ENCODE measurements at places on chromosomes 2 and 18.
A peak's percentile ranks its signal among the peaks of the same experiment; 100 is the strongest.

DNA sequence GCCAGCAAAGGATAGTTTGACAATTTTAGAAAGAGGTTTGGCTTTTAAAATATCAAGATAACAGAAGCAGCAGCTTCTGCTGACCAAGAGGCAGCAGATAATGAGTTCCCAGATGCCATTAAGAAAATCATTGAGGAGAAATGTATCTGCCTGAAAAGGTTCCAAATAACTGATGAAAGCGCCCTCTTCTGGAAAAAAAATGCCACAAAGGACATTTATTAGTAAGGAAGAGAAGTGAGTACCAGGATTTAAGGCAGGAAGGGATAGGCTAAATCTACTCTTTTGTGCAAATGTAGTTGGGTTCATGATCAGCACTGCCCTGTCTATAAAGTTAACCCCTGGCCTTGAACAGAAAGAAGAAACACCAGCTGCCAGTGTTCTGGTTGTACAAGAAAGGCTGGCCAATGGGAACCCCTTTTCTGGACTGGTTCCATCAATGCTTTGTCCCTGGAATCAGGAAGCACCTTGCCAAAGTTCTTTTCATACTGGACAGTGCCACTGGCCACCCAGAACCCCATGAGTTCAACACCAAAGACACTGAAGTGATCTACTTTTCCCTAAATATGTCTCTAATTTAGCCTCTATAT, 40.6 kb downstream of the DHX57 start:
- DNase-seq: peak; percentile 54

GRCh38 chr18:32259553-32259952, 69.7 kb downstream of the MEP1B start:
- DNase-seq: no peak

DNA sequence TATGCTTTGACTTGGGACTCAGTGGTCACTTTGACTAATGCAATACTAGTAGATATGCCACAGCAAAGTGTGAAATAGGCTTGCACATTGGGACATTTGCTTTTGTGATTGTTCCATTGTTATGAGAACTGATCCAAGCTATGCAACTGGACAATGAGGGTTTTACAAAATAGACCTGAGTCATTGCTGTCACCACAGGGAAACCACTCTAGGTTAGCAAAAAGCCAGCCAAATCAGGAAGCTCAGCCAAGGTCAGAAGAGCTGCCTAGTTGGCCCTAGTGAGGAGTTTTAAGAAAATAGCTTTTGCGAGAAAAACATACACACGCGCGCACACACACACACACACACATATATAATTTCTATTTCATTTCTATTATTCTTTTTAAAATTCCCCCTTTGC, 452.4 kb upstream of the CDH7 start:
- no peak for DNase-seq

DNA sequence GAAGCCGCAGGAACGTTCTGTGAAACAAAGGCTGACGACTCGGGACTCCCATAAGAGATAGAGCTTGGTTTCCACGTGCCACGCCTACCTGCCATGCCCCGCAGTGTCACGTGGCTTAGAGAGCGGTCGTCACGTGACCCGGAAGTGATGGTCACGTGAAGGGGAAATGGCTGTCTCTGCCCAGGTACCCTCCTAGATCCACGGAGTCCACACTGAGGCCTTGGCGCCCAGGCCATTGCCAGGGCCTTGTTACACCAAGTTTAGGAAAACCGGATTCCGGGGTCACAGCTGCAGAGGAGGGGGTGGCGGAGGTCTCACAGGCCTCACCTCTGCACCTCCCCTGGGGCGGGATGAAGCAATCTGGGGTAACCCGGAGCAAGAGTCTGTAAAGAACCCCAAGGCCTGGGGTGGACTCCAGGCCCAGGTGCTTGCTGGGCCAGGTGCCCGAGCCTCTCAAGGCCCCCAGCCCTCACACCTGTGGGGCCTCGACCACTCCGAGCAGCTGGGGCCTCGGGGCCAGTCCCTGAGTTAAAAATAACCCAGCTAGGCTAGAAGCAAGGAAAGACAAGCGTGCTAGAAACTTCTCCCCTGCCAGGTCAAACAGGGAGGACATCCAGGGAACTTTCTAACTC, 113.5 kb upstream of the ZNF236 start:
- DNase-seq: no peak

- DNase-seq: peak; percentile 35
Measured at GRCh38 chr2:101038455-101039255, 36.6 kb downstream of the RPL31 start.

GRCh38 chr18:58662118-58662517, 9.1 kb upstream of the MALT1 start:
- DNase-seq: no peak

DNA sequence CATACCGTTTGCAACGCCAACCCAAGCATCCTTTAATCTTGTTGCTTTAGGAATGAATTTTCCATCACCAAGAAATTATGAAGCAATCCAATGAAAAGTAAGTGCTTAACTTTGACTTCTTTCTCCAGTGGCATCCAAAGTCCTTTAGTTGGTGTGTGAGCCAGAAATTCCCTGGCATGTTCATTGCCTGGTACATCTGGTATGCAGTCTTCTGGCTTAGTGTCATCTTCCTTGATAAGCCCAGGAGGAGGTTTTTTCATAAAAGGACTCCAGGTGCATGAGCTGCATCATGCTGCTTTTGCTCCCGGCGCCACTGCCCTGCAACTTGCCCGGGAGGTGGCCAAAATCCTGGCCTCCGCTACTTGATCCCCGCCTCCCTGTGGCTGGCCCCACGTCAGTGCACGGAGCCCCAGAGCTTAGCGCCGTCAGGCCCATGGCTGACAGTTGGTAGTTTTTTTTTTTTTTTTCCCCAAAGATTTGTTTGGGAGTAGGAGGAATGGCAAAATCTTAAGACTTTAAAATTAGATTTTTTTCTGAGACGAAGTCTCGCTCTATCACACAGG, 58.7 kb downstream of the PUM2 start:
- DNase-seq: no peak

DNA sequence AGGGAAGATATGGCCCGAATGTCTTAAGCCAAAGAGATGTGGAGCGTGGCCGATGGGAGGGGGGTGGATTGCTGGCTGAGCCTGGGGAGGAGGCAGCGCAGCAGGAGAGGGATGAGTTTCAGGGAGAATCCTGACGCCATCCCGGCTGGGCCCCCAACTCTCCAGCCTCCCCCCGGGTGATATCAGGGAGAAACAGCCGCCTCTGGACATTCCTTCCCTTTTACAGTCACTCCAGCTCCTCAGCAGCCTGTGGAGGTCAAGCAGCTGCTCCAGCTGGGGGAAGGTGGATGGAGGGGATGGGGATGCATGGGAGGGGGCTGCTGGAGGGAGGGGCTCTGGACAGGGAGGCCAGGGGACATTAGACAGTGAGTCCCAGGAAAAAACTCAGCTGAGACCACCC, 9.5 kb upstream of the DES start:
- DNase-seq: peak; percentile 6

GRCh38 chr2:40127146-40127545, 324.7 kb downstream of the SLC8A1 start:
- no peak for DNase-seq

GRCh38 chr2:218393750-218394290, 5.8 kb upstream of the CTDSP1 start:
- DNase-seq: no peak

DNA sequence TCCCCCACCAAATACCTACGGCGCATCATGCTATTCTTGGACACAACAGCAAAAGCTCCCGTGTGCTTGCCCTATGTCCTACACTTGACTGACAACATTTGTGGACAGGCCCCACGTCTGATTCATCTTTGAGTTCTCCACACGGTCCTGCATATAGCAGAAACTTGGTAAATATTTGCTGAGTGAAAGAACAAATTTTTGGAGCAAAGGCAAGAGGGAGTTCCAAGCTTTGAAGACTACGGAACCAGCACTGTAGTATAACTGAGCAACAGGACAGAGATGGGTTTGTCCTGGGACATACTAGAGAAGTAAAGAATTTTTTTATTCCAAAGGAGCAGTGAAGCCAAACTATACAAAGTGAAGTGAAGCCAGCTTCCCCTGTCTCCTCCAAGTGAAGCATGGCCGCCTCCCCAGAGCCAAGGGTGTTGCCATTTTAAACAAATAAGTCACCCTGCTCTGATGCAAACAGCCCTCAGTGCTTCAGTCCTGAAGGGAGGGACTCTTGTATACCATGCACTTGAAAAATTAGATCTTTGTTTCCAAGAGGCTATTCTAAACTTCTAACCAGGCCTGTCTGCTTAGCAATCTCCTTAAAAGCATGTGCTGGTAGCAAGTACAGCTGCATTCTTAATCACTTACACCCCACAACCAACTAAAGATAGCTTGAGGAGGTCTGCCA, 35.9 kb downstream of the SPRED2 start:
- DNase-seq: peak; percentile 44

DNA sequence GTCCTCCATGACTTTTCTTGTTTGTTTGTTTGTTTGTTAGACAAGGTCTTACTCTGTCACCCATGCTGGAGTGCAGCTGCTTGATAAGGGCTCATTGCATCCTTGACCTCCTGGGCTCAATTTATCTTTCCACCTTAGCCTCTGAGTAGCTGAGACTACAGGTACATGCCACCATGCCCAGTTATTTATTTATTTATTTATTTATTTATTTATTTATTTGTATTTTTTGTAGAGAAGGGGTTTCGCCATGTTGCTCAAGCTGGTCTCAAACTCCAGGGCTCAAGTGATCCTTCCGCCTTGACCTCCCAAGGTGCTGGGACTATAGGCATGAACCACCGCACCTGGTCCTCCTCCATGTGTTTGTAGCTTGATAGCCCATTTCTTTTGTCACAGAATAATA, 37.9 kb downstream of the NBEAL1 start:
- no peak for DNase-seq

Data from choroid plexus epithelial cell (primary cell).